Stimulated activated CD4-positive, alpha-beta T cell treated with anti-CD3 and anti-CD28 coated beads, Interleukin-2, amount 100 ng/mL, for 48 hours (primary cell): ENCODE measurements at places on chromosomes 7 and 10.

DNA sequence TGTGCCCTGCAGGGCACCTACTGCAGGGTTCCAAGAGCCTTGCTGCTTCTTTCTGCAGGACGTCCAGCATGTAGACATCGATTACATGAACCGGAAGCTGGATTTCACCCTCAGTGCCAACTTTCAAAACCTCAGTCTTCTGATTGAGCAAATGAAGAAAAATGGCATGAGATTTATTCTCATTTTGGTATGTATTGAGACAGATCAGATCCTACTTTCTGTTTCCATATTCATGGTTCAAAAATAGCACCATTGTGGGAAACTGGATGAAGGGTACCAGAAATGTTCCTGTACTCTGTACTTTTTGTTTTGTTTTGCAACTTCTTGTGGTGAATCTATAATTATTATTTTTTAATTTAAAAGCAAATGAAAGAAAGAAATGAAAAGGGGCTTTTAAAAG lies 64.1 kb downstream of the MGAM2 start:
- DNase-seq: no peak

DNA sequence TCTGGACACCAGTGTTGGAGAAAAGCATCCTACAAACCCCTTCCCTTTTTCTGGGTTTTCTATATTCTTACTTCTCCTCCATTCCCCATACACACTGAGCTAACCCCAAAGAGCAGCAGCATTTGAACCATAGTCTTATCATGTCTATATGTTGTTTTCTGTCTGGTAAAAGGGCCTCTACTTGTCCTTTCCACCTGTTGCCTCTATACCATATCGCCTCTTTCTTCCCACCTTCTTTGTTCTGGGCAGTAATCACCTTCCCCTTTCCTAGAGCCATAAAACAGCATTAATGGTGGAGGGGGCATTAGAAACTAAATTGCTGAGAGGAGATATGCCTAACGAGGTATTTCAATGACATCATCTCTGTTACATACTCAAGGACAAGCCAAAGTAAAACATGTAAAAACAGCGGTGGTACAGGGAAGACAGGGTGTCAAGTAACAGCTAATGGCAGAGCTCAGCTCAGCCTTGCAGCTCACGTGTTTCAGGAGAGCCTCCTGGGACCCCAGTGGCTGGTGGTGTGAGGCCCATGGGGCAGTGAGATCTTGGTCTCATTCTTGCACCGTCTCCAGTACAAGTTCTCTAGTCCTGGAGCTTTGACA lies 20.6 kb downstream of the NPY start:
- DNase-seq: no peak

- no peak for DNase-seq
These were observed 290.9 kb upstream of the ZMIZ1 start for GRCh38 chr10:78777867-78778266.

GRCh38 chr7:2819954-2820397 lies 24.1 kb downstream of the GNA12 start:
- no peak for DNase-seq

- DNase-seq: no peak
These were observed 887.2 kb upstream of the LRRTM3 start for GRCh38 chr10:66038623-66039022.

DNA sequence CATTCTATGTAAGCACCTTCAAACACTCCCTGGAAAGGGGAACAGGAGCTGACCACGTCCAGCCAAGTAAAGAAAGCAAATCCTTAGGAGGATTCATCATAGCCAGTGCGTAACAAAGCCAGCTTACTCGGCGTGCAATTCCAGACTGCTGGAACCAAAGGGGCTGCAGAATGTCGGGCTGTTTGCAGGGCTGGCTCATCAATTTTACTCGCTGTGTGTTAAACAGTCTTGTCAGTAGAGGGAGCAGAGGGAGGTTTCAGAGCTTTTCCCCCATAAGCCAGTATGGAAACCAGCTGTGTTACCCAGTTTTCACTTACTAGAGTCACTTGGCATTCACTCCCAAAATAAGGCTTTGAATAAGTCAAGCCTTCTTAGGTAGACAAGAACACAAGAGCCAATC lies 127.1 kb downstream of the KMT2E start:
- DNase-seq: no peak

GRCh38 chr7:16804674-16805439 lies at the start of gene AGR2:
TSS of gene AGR2 (minus strand) at chr7:16804999. CDS start at chr7:16801796, 3,203 bp downstream.
- no peak for DNase-seq

DNA sequence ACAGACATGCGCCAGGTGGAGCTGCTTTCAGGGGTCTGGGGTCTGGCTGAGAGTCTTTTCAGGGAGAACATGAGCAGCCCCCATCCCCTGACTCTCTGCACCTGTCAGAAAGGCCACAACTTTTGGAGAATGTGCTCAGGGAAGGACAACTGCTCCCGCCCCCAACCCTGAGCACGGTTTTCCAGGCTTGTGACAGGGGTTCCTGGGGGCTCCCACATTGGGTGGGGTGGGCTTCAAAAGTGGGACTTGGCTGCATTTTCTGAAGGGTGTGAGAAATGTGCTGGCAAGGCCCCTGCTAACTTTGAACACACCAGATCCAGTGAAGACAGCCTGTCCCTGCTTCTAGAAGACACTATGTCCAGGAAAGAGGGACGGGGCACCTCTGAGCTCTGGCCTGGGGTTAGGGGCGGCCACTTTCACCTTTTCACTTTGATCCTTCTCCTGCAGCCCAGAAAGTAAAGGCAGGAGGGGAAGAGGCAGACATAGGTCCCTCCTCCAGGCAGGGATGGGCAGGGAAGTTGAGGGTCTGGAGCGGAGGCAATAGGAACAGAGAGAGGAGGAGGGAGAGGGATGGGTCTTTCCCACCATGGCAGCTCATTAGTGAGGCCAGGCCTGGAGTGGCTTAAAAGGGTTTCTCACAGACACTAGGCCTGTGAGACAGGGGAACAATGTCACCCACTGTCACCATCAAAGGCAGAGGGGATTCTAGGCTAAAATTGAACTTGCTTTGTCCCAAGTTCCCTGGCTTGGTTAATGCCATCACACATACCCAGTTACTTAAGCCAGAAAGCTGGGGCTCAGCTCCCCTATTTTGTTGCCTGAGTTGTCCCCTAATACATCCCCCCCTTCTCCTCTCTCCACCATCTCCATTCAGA lies 1.5 kb downstream of the KCP start:
- no peak for DNase-seq

- no peak for DNase-seq
These were observed 40.1 kb downstream of the PARP12 start for GRCh38 chr7:140022582-140023211.

DNA sequence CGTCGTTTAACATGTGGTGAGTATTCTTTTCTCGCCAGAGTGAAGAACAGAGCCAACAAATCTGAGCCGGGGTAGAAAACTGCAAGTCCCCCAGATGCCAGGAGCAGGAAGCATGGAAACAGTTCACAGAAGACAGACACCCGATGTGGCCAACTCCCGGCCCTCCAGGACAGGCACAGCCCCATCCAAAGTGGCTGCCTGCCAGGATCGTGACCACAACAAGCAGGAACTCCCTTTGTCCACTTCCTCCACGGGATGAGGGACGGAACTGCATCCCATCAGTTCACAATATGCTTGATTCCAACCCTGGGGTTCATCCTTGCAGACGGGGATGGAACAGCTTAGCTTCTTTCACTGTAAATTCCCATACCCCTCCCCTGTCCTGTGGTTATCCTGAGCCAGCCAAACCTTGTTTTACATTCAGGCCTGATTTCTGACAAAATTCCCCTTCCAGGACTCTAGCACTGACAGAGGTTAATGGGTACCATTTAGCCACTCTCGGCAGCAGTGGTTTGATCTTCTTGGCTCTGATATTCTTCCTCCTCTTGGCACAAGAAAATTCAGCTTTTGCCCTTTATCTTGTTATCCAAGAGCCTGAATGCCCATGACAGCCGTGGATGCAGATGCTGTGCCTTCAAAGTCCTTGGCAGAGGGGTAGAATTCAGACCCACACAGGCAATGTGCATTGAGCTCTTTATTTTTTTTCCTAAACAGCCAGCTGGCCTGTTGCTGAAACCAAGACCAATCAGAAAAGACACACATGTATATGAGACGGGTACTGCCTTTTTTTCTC lies 105.5 kb upstream of the FAM204A start:
- no peak for DNase-seq

GRCh38 chr10:78996792-78997129 lies 72.0 kb upstream of the ZMIZ1 start:
- no peak for DNase-seq

DNA sequence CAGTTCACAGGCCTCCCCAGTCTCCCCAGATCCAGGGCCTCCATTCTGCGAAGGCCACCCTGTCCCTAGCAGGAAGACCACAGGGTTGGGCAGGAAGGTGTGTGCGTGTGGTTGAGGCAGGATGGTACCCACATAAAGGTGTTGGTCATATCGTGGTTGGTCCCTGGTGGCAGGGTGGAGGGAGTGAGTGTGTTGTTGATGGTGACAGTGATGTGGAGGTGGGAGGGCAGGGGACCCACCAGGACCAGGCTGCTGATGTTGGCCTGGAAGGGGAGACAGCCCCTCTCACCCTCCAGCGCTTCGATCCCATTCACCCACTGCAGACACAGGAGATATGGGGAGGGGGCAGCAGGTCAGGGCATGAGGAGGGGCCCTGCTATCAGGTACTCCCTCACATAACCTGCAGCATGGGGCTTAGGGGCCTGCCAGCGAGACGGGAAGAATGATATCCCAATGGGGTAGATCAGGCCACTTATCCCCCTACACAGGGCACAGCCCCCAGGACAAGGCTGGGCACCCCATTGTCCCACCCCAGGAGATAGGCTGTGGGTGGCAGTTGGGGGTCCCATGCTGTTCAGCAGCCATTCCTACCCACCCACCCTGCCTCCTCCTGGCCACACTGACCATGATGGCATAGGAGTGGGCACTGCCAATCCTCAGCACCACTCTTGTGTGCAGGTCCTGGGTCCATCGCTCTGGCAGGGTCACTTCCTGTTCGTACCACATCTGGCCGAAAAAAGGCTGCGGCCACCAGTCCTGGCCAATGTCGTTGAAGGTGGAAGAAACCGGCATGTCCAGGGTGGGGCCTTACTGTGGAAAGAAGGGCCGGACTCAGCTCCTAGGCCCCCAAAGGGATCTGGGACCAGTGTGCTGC lies 69.0 kb upstream of the ZNF479 start:
- no peak for DNase-seq

DNA sequence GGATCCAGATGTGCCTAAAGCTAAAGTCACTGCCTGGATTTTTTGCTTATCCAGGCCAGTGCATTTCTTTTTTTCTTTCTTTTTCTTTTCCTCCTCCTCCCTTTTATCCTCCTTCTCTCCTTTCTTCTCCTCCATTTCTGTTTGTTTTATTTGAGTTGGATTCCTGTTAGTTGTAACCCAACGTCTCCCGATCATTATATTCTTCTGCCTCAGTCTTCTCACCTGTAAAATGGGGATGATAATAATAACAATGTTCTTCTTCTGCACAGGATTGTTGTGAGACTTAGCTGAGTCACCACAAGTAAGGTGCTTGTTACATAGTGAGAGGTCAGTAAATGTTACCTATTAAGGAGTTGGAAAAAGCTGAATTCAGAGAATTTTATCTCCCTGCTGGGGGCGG lies 13.7 kb upstream of the FFAR4 start:
- no peak for DNase-seq

- DNase-seq: no peak
These were observed 7.1 kb downstream of the CCDC201 start for GRCh38 chr7:45865594-45866410.

DNA sequence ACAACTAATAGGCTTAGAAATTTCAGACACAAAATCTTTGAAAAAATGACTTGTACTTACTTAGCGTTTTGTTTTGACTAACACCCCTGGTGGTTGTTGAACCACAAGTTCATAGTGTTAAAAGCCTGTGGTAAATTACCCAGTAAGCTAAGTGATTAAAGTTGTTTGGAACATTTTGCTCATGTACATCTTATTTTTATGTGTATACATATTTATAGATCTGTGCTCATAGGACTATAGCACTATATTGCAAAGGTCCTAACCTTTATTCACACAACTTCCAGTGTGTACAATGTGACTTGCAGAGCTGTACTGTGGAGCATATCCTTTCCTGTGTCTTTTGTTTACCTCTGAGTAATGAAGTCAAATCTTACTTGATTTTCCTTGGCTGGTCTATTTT lies 79.6 kb downstream of the BMPR1A start:
- DNase-seq: no peak

GRCh38 chr7:150858236-150859197 lies 6.2 kb downstream of the AOC1 start:
- DNase-seq: no peak

DNA sequence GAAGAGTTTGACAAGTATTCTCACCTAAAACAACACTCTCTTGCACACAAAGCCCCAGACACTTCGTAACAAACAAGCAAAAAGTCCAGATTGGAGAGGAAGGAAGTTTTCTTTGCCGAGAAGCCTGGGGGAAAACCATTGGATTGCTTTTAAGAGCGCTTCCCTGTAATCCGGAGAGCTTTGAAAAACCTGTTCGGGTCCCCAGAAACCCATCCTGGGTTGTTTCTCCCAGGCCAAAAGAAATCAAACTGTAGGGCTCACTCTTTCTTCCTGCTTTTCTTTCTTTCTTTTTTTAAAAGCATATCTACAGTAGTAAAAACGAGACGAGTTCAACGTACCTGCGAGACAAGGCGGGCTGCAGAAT lies 655 bp downstream of the SP8 start:
- DNase-seq: no peak

DNA sequence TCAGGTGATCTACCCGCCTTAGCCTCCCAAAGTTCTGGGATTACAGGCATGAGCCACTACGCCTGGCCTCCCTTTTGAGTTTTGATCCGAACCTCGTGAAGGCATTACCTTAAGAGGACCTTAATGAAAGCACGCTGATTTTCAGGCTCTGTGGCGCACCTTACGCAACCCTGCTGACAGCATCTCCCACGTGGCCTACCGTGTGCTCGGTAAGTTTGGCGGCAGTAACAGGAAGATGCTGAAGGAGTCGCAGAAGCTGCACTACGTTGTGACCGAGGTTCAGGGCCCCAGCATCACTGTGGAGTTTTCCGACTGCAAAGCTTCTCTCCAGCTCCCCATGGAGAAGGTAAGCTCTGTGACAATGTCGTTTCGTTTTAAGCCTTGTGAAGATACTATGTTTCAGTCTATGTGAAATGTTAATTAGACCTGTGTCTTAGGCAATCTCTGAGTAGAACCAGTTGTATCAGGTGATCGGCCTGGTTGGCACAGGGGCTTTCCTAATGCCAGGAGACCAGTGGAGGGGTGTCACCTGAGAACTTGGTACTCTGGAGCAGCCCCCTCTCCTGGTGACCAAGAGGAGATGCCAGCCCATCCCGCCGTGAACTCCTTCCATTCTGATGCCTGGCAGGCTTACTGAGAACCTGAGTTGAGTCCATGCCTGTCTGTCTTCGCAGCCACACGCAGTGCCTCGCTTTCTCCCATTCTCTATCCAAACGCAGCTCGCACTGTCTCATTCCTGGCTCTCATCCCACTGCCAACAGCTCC lies 43.5 kb downstream of the TRRAP start:
- DNase-seq: no peak

GRCh38 chr7:139231513-139232376 lies 708 bp downstream of the UBN2 start:
- DNase-seq: peak; percentile 9

GRCh38 chr7:138934861-138935260 lies 46.3 kb downstream of the KIAA1549 start:
- DNase-seq: no peak

- DNase-seq: no peak
These were observed 765.1 kb upstream of the POM121L12 start for GRCh38 chr7:52270301-52270700.
